ENCODE measurements at places on chromosomes 2 and 18. TPM values are rescaled to one million over a fixed set of nuclear protein-coding genes. Genes with fewer than 3 reads are reported as not detected.

DNA sequence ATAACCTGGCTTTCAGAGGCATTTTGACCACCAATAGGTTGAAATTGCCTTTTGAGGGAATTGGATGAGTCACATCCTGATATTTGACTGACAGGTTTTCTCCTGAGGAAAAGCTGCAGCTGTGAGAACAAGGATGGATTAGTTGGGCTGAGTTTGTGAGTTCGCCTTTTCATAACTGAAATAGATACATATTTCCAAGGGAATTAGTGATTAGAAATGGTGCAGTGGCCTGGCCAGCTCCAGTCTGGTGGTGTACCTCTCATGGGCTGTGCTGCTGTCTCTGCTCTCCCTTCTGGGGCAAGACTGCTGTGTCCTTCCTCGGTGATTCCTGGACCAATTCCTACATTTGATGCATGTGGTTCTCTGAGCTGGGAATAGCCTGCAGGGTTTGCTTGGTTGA is 341.3 kb downstream of the TSN start:
- no peak for DNase-seq

DNA sequence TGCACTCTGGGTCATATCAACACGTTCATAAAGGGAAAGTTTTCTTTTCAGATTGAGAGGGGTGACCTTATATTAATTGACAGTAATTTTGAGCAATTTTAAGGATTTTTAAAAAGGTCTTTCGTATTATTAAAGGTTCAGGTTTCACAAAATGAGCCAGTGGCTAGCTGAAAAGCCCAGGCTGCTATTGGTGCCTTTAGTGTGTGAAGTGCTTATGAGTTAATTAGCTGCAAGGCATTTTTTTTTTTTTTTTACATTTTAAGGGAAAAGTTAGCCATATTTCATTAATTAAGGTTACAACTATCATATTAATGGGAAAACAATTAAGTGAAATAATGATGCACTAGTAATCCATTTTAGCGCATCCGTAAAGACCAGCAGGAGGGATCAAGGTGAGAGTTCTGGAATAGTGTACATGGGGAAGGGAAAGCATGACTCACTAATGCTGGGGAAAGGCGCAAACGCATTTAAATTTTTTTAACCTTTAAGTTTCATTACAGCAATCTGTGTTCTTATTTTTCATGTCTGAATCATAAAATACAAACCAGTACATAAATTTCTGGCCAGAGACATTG is 200.0 kb downstream of the ZNF407 start:
- no peak for DNase-seq

DNA sequence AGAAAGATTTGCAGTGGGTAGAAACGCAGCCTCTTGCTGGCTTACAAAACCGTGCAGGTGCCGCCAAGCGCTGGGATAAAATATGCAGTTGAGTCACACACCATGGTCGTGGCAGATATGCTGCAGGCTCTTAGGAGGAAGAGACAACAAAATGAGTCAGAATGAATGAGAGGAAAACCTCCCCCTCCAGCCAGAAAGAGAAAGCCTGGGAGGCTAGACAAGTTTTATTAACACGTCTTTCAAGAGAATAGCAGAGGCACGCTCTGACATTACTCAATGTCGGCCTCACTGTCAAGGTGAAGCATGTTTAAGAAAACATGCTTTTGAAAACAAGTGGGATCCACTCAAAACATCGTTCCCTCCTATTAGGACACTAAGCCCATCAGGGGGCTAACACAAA is 37.1 kb upstream of the ZCCHC2 start:
- peak; percentile 79 for DNase-seq

GRCh38 chr18:62033207-62033606 is 140.4 kb upstream of the RNF152 start:
- no peak for DNase-seq

DNA sequence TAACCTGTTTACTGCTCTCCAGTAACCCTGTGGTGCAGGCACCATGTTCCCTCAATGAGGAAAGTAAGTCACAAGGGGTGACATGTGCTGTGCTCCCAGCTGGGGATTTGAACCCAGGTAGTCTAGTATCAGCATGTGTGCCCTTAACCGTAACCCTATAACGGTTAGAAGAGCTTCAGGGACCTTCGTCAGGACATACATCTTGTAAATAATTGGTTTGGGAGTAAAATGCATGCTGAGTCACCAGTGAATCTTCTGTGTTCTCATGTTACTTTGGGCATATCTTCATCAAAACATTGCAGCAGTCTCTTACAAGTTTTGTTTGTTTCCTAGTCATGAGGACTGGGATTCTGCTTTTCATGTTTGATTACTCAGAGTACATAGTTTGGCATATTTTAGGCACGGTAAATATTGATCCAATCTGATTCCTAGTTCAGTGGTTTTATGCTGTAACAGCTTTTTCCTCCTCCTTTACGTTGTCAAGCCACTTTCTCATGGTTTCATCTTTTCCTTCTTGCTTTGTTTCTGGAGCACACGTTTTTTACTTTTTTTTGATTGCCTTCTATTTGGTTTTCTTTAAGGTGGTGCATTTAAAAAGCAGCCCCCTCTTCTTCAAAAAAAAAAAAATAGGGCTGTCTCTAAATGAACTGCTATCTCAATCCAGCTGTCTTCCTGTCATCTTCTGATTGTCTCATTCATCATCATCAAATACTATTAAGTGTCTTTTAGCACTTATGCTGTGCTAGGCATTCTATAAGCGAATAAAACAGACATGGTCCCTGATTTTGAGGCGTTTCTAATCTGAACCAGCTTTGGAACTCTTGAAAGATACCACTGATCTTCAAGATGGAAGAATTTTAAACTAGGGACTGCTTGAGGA is 50.4 kb downstream of the CLIP4 start:
- peak; percentile 74 for DNase-seq

DNA sequence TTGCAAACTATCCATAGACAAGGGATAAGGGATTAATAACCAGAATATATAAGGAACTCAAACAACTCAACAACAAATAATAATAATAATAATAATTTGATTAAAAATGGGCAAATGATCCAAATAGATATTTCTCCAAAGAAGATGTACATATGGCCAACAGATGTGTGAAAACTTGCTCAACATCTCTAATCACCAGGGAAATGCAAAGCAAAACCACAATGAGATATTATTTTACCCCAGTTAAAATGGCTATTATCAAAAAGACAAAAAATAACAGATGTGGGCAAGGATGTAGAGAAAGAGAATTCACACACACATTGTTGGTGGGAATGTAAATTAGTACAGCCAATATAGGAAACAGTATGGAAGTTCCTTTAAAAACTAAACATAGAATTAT is 26.9 kb downstream of the DNAH7 start:
- no peak for DNase-seq

- DNase-seq, result peak; percentile 27
These were observed 46.6 kb downstream of the SMAD2 start for GRCh38 chr18:47883771-47884413.

DNA sequence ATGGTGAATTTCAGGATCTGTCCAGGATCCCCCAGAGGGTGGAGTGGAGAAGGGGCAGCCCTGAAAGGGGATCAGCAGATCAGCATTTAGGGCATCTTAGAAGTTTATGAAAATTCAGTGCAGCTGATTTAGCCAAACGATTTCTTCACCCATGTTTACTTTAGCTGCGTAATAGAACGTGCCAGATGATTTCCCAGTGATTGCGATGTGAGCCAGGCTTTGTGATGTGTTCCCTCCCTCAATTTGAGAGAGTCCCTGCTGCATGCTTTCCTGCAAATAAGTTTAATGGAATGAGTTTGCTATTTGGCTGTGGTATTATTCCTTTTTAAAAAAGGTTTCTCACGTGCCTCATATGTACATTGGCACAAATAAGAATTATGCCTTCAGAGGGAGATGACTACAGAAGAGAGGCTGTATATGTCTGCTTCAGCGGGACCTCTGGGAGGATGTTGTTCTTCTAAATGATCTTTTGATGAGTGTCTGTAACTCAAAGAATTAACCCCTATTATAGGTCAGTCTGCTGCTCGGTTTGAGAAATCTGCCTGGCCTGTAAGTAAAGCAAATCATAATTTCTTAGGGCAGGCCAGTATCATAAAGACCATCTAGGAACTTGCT is 111.9 kb downstream of the MRO start:
- DNase-seq, result no peak

GRCh38 chr18:13745696-13746095 is 19.2 kb downstream of the RNMT start:
- no peak for DNase-seq

GRCh38 chr18:55275039-55275901 is 312.7 kb downstream of the TCF4 start:
- DNase-seq, result peak; percentile 26

- no peak for DNase-seq
These were observed 40.5 kb downstream of the MYO7B start for GRCh38 chr2:127575941-127576432.

GRCh38 chr18:57376503-57376902 is 24.1 kb downstream of the ST8SIA3 start:
- no peak for DNase-seq

DNA sequence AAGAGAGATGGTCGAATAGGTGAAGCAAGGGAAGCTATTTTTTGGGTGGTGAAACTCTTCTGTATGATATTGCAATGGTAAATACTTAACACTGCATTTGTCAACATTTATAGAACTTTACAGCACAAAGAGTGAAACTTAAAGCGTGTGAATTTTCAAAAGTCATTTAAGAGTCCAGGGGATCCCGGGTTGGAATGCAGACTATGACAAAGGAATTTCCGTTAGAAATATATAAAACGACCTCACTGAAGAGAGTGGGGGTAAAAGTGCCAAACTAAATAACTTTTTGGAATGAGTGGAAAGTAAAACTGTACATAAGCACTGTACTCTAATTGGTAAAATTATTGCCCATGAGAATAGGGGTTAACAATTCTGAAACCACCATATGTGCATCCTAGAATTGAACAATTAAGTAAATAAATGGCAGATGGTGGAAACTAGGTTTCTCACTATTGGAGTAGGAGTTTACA is 191.0 kb upstream of the FN1 start:
- DNase-seq, result no peak

DNA sequence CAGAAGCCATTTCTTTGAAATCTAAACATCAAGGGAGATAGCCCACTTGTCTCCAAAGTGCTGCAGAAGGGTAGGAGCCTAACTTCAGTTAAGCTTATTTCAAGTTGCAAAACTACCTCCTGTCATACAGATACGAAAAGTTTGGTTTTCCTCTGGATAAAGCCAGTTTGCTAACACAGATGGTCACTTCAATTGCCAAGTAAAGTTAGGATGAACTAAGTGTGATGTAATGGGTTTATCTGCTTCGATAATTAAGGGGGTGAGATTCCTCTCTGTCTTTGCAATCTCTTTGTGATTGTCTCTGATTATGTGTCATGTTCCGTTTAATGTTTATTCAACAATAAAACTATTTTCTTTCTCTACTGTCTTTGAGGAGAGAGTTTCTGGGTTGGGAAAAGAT is 156.4 kb downstream of the SLC39A10 start:
- DNase-seq, result no peak

DNA sequence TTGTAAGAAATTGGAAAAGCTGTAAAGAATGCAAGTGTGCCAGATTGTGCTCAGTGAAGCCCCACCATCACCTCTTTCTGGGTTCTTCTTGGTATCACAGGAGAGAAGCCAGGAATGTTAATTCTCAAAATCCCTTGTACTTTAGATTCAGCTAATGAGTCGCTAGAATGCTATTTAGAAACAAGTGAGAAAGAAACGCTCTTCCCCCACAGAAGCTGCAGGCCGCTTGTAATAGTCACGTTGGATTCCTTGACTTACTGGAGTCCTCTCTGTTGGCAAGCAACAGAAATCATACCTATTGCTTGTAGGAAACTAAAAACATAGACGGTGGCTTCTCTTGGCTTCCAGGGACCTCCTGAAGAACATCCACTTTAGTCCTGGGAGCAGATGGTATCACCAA is 375.6 kb upstream of the LRATD1 start:
- DNase-seq, result no peak

DNA sequence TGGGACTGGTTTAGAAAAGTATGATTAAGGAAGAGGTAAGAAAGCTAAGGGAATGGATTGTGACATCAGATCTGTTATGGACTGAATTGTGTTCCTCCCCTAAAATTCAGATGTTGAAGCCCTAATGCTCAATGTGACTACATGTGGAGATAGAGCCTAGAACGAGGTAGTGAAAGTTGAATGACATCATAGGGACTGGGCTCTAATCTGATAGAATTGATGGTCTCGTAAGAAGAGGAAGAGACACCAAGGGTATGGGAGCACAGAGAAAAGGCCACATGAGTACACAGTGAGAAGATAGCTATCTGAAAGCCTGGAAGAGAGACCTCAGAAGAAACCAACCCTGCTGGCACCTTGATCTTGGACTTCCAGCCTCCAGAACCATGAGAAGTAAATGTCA is 178.3 kb downstream of the TRIB2 start:
- no peak for DNase-seq

DNA sequence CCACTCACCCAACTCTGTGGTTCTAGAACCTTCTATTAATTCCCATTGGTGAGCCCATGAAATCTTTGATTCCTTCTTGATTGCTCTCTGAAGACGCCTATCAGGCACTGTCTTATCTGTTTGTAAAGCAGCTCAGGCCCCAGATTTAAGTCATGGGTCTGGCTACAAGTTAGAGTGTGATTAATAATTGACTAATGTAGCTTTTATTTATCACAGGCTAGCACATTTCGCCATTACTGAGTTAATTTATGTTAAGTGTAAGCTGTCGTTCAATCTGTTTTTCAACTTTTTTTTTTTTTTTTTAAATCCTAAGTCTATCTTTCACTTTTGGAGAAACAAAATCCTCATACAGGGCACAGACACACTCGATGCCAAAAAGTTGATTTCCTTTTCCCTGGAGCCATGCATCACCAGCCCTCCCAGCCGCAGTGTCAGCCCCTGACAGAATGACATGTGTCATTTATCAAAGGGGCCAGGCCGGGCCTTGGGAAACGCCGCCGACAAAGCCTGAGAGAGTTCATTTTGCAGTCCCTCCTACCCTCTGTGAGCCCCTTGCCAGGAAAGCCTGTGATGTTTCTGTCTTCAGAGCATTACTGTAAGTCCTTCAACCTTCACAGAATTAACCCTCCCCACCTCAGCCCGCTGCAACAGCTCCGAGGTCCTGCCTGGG is 15.8 kb downstream of the TSHZ1 start:
- DNase-seq, result peak; percentile 65

- DNase-seq, result no peak
These were observed 187.2 kb downstream of the INO80D start for GRCh38 chr2:205898744-205899143.

ANKRD53 gene
- not detected for total RNA-seq

CD8B gene
- not detected for total RNA-seq

VWA3B gene
- not detected for total RNA-seq

CRACDL gene
- not detected for total RNA-seq

RESP18 gene
- total RNA-seq, result not detected

CPO gene
- 1.2 TPM for total RNA-seq

ARHGEF4 gene
- total RNA-seq, result 5.9 TPM

FEV gene
- not detected for total RNA-seq

KIF1A gene
- total RNA-seq, result not detected

ALPP gene
- not detected for total RNA-seq

KCNF1 gene
- total RNA-seq, result 0.17 TPM

IL36RN gene
- total RNA-seq, result not detected

SLC9A4 gene
- not detected for total RNA-seq

DSG4 gene
- not detected for total RNA-seq

DES gene
- total RNA-seq, result not detected

SMARCAL1 gene
- 12.3 TPM for total RNA-seq

All from Caki2 (cell line).